ENCODE measurements at places on chromosomes 12 and 14.

DNA sequence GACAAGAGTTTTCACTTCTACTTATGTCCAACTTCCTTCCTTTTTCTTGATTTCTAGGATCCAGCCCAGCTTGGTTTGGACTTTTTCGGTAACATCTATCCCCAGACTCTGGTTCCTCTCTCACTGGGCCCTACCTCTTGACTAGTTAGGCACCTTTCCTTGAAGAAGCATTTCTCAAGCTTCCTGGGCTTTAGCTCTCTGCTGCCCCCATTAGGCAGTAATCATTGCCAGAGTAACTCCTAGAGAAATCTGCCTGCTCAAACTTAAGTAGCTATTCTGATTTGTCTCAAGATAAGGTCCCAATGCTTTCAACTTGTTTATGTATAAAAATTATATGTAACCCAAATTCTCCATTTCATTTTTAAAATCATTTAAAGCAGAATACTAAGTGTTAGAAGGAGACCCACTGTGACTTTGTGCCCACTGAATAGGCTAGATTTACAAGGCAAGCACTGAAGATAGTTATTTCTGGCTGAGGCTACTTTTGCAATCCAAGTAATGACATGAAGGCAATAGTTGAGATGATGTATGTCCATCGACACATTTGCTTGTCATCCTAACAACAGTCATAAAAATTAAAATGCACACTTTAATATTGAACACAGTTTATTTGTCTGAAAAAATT is 275.0 kb upstream of the G2E3 start:
- no peak for DNase-seq

DNA sequence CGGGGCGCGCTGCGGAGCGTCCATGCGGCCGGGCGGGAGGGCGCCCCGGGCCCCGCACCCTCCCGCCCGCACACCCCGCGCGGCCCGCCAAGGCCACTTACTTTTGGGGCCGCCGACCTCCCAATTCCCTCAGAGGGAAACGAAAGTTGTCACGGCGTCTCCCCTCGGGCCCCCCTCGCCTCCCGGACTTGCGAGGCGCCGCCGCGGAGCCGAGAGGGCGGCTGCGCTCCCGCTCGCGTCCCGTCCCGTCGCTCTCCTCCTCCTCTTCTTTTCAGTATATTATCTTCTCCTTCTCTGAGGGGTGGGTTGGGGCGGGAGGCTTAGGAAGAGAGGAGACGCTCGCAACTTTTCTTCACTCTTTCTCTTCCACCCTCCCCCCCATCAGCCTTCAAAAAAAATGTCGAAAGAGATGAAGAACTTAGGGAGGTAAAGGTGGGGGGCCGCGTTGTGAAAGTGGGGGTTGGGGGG is 613 bp downstream of the DUSP16 start:
- DNase-seq, result no peak

GRCh38 chr12:15899282-15899870 is 11.8 kb upstream of the DERA start:
- DNase-seq, result no peak

DNA sequence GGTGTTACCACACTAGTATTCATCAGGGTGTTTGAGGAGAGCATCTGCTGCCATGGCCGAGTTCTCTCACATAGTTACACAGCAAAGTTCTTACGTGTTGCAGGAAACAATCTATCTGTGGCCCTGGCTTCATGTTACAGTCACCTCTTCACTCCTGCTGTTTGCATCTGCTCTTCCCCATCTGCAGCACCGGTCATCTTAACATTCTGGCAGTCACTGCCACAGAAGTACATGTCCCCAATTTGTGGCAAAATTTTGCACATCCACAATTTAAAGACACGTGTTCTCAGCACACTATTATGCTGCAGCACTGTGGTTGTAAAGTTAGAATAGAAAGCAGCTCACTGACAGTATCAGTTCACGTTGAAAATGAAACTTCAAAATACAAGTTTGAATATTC is 23.2 kb downstream of the MAPK1IP1L start:
- no peak for DNase-seq

DNA sequence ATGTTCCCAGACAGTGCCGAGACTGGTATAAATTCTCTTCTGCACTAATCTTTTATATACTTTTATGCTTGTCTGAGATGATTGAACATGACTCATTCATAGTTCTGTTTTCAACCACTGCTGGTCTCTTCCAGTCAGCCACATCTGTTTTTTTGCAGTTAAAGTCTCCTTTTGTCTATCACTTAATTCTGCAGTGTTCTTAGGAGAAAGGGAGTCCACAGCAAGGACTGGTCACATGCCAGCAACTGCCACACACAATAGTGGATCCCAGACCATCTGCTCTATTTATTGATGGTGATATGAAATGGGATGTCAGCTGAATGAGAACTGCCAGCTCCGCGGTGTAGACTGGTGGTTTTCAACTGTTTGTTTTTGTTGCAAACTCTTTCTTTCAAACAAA is 379.8 kb downstream of the MED13L start:
- no peak for DNase-seq

GRCh38 chr12:81596558-81596957 is 162.6 kb downstream of the PPFIA2 start:
- DNase-seq, result no peak

DNA sequence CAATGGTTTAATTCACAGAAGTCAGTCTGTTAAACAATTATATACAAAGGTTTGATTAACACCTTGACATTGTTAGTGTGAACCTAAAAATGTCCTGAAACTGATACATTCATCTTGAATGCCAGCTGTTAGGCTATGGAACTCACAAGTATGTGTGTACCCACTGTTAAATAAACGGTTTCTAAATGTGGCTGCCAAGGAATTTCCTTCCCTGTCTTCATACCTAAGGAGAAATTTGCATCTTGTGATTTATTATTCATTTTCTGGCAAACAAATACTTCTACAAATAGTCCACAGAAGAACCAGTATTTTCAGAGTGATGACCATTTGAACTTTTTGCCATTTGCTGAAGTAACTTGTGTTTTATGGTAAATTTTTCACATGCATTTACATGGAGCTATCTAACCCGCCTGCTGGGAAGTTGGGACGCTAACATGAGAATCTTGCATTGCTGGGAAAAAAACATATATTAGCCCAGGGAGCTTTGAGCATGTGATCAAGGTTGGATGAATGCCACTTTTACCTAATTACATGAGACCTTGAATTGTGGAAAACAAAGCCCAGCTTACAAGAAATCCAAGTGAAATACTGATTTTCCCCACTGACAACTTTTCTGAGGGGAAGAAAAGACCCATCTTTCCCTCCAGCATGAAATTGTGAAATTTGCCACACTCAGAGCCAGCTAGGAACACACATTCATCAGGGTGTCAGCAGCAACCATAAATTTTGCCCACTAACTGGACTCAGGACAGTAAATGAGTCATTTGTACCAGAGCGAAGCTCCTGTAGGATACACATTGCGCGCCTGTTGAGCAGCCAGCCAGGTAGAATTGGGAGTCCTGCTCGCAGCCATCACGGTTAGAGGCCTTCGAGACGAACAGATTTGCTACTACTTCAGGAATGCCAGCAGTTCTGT is 118.0 kb downstream of the KICS2 start:
- no peak for DNase-seq

- DNase-seq, result peak; percentile 79
These were observed at the start of the genes BAG5 and COA8 for GRCh38 chr14:103562429-103563225. TSS of gene BAG5 (minus strand) at chr14:103562657. CDS start at chr14:103561164, 1,493 bp downstream. TSS of gene COA8 (plus strand) at chr14:103562960. CDS start at chr14:103563002, 42 bp downstream.

GRCh38 chr12:124909831-124910560 is 4.5 kb downstream of the UBC start:
- DNase-seq, result no peak

All from dorsolateral prefrontal cortex (tissue), 122 donors.